Stimulated activated CD4-positive, alpha-beta T cell treated with anti-CD3 and anti-CD28 coated beads, TNF-alpha, amount 100 ng/mL, for 1 hour (primary cell): ENCODE measurements at places on chromosomes 2 and 18.
A peak's percentile ranks its signal among the peaks of the same experiment; 100 is the strongest.

DNA sequence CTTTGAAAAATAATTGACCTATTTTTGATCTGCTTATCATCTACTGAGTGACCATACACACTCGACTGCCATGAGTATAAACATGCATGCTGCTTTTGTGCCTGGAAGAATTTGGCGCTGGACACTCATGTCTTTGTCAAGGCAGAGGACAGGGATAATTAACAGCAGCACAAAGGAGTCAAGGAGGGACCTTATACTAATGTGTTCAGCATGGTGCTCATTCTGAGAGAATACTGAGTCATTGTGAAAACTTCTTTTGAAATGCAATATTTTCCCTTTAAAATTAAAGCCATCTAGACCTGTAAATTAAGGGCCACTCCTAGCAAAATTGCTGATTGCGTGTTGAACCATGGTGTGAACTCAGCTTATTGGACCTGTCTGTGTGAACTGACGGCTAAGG, 116.3 kb downstream of the ZNF532 start:
- no peak for DNase-seq

GRCh38 chr2:197024206-197024605, 97.7 kb upstream of the PGAP1 start:
- DNase-seq = no peak

- DNase-seq = no peak
These were observed 104.8 kb downstream of the ST6GAL2 start for GRCh38 chr2:106781196-106781595.

DNA sequence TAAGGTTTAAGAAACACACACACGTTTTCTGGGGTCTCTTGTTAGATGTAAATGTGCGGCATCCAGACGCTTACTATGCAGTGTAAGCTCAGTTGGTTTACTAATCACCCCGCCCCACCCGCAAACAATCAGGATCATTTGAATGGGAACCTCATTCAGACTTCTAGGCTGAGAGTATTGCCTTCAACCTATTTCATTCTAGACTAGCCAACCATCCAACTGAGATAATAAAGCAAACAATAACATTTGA, 1.3 kb upstream of the FIGN start:
- no peak for DNase-seq

- no peak for DNase-seq
These were observed 33.3 kb downstream of the SPP2 start for GRCh38 chr2:234083572-234084348.

- DNase-seq = no peak
These were observed 126.3 kb downstream of the LYPD6B start for GRCh38 chr2:149164827-149165226.

DNA sequence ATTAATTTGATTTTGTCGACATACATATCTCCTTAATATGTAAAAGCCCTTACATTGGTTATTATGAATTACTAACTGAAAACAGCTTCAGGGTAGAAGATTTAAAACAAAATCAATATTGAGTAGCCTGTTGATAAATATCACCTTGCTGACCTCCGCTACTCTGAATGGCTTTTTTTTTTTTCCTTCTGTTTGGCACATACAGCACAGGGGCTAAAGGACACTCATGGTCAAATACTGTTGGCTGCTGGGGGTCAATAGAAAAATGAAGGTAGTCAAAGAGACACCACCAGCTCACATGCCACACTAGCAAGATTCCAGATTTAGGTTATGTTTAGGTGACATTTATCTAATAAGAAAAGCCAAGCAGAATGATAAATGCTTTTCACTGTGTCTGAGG, 1642.4 kb upstream of the SLC39A10 start:
- no peak for DNase-seq

DNA sequence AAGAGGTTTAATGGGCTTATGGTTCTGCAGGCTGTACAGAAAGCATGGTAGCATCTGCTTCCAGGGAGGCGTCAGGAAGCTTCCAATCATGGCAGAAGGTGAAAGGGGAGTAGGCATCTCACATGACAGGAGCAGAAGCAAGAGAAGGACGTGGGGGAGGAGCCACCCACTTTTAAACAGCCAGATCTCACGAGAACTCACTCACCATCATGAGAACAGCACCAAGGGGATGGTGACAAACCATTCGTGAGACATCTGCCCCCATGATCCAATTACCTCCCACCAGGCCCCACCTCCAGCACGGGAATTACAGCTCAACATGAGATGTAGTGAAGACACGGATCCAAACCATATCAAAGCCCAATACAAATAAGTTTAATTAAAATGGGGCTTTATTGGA, 113.8 kb downstream of the ATL2 start:
- DNase-seq = no peak

- DNase-seq = no peak
These were observed 9.8 kb downstream of the MALL start for GRCh38 chr2:110105608-110106467.

GRCh38 chr2:202681688-202682205, 47.0 kb downstream of the FAM117B start:
- DNase-seq = no peak

DNA sequence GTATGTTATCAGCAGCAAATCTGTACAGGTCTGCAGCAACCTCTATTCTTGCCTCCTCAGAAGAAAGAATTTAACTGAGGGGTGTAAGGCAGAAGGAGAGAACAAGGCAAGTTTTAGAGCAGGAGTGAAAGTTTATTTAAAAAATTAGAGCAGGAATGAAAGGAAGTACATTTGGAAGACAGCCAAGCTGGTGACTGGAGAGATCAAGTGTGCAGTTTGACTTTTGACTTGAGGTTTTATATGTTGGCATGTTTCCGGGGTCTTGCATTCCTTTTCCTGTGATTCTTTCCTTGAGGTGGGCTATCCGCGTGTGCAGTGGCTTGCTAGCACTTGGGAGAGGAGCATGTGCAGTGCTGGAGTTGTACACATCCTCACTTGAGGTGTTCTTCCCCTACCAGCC, 16.5 kb upstream of the CERS6 start:
- no peak for DNase-seq

- DNase-seq = no peak
These were observed 39.1 kb downstream of the KLHL29 start for GRCh38 chr2:23423873-23424680.

- no peak for DNase-seq
These were observed 81.8 kb downstream of the NXPH2 start for GRCh38 chr2:138698428-138698827.

DNA sequence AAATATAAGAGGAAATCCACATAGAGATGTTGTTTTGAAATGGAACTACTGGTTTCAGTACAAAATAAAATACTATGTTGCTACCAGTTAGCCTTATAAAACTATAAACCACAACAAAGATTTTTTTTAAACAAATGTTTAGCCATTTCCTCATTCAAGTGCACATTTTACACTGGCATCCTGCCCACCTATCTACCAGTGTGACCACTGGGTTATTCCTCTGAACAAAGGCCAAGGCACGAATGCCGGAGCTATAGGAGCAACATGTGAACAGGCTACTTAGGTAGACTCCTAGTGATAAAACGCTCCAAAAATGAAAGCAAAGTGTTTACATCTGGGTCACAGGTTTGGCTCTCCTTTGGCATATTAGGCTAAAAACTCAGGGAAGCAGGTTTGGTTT, 31.8 kb upstream of the SULT1C4 start:
- DNase-seq = no peak

DNA sequence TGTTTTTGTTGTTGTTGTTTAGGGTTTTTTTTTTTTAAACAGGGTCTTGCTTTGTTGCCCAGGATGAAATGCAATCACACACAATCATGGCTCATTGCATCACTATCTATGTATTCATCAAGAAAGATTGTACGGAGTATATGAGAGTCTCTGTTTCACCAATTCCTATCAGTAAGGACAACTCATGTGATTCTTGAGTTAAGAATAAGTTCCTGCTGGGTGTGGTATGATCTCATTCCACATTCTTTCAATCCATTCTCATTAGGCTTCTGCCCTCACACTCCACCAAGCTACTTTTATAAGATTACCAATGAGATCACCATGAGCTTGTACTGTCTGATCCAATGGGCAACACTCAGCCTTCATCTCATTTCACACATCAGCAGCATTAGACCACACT, 9.1 kb upstream of the AP1S3 start:
- DNase-seq = no peak

DNA sequence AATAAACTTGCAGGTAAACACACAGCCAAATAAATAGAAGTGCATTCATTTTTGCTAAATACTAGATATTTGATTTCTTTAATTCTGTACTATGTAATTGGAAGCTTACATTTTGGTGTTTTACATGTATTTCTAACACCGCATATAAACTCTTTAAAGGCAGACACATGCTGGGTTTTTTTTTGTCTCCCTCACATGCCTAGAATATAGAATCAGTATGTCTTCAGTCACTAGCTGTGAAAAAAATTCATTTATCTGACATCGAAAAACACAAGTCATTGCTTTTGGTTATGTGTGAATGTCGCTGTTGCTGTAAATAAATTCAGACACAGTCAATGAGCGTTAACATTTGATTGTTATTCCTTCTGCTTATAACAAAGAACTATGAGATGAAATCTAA, 1101.0 kb downstream of the DPP10 start:
- DNase-seq = no peak

- no peak for DNase-seq
These were observed 77.4 kb downstream of the ABCA12 start for GRCh38 chr2:215060861-215061536.

DNA sequence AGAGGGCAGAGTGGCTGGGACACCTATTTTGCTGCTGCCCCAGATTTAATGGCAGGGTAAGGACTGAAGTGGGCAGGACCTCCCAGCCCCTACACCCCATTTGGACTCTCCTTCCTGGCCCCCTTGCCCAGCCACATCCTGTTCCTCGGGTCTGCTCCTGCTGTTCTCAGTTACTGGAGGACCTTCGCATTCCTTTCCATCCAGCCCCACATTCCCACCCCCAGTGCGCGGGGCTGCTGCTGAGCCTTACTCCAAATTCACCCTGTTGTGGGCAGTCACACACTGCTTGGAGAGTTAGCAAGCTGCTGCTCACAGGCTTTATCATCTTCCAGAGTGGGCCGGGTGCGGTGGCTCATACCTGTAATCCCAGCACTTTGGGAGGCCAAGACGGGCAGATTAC, 75.2 kb upstream of the SLC14A2 start:
- no peak for DNase-seq

- no peak for DNase-seq
These were observed 925.0 kb upstream of the GYPC start for GRCh38 chr2:125730921-125731320.

- no peak for DNase-seq
These were observed 129.4 kb upstream of the ITGA6 start for GRCh38 chr2:172297950-172298349.

- DNase-seq = no peak
These were observed 2.0 kb downstream of the AGPS start for GRCh38 chr2:177394594-177394973.

DNA sequence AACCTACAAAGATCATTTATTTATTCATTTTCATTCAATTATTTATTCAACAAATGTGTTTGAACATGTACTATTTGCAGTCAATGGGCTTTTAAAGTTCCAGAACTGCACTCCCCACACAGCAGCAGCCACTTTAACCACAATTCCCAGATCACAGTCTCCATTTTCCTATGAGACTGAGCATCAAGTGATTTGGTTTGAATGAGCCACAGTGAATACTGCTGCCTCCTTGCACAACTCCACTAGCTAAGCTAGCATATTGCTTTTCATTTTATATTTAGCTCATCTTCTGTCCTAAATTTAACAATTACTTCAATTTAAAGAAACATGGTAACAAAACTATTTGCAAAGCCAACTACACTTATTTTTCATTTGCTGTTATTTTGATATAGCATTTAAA, 353.4 kb upstream of the VRK2 start:
- no peak for DNase-seq

DNA sequence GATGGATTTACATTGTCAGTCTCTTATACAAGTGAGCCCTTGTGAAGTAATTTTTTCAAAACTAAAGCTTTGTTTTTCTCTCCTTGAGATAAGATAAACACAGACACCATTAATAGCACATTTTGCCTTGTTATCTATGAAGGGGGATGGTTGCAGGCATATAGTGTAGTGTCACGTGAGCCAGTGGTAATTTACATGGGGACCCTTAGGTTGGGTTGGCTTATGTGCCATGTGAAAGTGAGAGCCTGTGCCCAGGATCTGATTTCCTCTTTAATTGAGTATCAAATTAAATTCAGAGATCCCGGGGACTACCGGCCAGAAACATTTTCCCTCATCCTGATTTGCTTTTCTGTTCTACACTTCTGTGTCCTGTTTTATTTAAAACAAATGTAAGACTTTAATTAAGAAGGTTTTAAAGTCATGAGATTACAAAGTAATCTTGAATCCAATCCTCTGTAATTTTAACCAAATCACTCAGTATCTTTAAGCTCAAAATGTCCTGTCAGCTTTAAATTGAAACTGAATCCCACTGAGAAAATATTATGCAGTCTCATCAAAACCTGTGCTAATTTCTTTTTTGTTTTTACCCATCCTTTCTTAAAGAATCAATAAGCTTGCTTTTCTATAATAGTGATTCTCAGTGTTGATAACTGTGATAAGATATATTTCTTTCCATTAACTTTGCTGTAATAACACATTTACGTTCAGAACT, 63.8 kb downstream of the PTPRM start:
- no peak for DNase-seq

DNA sequence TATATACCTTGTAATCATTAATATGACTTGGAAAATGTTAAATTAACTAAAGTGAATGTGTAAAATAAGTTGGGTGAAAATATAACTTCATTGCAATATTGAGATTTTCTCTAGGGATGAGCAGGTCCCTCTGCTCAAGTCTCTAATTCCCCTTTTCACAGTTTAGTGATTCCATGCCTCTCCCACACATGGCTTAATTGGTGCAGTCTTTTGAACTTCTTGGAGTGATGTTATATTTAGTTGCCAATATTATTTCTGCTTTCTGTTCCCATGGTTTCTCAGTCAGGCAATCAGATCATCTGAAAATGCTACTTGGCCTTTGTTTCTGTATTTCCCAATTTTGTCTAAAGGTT, 233.7 kb upstream of the SPOPL start:
- no peak for DNase-seq

- no peak for DNase-seq
These were observed 247.6 kb downstream of the SLC8A1 start for GRCh38 chr2:40204268-40204667.

- DNase-seq = no peak
These were observed 35.6 kb downstream of the WIPF1 start for GRCh38 chr2:174561972-174562370.

- DNase-seq = no peak
These were observed 38.3 kb upstream of the ASB18 start for GRCh38 chr2:236302555-236302954.

- DNase-seq = no peak
These were observed 249.7 kb downstream of the TPGS2 start for GRCh38 chr18:36578871-36579710.

DNA sequence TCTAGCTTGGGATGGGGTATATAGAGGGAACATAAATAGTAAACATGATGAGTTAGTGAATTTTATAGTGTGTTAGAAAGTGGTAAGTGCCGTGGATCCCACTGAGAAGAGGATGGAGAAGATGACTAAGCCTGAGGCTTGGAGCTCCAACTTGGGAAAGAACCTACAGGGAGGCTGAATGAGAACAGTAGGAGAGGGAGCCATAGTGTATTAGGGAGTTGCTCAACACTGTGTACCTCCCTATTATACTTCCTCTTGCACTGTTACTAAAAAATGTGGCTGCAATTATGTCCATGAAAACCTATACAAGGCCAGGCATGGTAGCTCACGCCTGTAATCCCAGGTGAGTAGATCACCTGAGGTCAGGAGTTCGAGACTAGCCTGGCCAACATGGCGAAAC, 2.9 kb upstream of the SLC19A3 start:
- no peak for DNase-seq

- DNase-seq = no peak
These were observed 4.0 kb downstream of the DIPK1C start for GRCh38 chr18:74453016-74453566.

GRCh38 chr2:11753886-11754699, 7.7 kb downstream of the LPIN1 start:
- DNase-seq = peak; percentile 50

GRCh38 chr18:74073957-74074667, 73.5 kb downstream of the FBXO15 start:
- DNase-seq = no peak
